NCI-H226 (cell line): ENCODE measurements at places on chromosomes 6 and 20.

DNA sequence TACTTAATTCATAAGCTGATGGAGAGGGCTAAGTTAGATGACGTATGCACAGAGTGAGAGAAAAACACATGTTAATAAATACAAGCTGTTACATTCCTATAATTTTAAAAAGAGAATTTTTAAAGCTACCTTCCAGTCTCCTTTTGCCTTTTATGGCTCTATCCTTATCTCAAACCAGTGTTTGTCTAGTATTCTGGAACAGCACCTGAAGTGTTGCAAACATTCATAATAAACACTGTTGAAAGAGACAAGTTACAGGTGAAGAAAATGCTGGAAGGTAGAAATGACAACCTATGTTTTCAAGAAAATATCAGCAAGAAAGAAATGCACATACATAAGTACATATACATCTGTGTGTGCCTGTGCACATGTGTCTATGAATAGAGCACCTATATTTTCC lies 409.1 kb downstream of the PKHD1 start:
- no peak for DNase-seq

DNA sequence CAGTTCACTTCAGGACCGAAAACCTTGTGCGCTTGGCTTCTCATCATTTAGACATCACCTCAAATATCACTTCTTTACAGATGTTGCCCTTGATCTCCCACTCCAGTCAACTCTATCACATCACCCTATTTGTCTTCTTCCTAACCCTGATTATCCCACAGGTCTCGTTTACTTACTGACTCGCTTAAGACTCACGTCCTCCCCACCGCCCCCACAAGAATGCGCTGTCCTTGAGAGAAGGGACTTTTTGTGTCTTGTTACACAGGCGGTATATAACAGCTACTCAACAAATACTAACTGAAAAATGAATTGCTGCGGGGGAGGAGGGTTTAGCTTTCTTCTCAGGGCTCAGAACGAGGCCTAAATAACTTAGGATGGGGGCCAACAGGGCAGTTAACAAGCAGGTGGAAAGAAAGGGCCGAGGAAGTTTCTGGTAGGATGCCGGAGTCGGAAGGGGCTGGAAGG lies 527 bp downstream of the TOMM34 start:
- peak; percentile 38 for DNase-seq

GRCh38 chr20:53899351-53900167 lies 170.8 kb downstream of the BCAS1 start:
- DNase-seq = peak; percentile 87

- no peak for DNase-seq
Observed at GRCh38 chr6:119390247-119390793, 40.8 kb upstream of the MAN1A1 start.

DNA sequence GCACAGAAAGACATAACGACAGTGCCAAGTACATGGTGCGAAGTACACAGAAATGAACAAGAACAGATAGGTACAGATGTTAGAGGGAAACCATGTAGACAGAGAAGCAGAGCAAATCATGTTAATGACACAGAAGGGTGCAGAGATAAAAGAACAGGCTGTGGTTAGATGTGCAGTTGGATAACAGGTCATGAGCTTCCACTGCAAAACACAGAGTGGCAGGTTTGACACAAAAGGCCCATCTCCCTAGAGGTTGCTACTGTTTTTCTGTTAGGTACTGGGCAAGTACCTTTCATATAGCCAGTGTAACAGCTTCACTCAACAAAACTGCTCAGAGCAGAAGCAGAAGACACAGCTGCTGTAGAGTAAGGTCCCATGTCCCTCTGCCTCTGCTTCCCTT lies 84.6 kb downstream of the AK9 start:
- DNase-seq = no peak

DNA sequence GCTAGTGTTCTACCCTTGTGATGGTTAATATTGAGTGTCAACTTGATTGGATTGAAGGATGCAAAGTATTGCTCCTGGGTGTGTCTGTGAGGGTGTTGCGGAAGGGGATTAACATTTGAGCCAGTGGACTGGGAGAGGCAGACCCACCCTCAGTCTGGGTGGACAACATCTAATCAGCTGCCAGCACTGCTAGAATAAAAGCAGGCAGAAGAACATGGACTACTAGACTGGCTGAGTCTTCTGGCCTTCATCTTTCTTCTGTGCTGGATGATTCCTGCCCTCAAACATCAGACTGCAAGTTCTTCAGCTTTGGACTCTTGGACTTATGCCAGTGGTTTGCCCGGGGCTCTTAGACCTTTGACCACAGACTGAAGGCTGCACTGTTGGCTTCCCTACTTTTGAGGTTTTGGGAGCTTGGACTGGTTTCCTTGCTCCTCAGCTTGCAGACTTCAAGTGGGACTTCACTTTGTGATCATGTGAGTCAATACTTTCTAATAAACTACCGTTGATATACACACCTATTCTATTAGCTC lies 50.1 kb downstream of the SDHAF4 start:
- no peak for DNase-seq
